ENCODE measurements at places on chromosomes 16 and 17.

DNA sequence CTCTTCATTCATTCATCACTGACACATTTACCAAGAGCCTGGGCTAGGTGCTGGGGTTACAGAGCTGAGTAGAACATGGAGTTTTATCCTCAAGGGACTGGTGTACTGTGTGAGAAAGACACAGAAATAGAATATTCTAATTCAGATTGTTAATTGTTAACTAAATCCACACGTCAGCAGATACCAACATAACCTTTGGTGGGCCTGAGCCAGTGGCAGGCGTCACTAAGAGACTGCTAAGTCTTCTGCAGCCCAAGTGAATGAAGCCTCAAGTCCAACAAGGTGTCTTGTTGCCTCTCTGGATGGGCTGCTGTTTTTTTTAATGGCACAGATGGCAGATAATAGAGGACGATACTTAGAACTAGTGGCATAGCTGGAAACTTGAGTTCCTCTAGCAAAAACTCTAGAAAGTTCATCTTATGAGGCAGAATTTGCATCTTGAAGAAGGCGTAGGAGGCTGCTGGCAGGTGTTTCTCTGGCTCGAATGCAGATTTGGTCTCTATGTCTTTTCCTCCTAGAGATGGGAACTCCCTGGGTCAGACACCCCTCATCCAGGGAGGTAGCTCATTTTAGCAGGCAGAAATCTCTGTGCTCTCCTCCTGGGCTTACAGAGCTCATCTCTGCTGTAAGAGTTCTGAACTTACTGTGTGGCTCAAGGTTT is 179.5 kb downstream of the NTN1 start:
- DNase-seq = no peak

GRCh38 chr17:82917699-82918345 is 78.0 kb upstream of the ZNF750 start:
- DNase-seq = peak; percentile 86

DNA sequence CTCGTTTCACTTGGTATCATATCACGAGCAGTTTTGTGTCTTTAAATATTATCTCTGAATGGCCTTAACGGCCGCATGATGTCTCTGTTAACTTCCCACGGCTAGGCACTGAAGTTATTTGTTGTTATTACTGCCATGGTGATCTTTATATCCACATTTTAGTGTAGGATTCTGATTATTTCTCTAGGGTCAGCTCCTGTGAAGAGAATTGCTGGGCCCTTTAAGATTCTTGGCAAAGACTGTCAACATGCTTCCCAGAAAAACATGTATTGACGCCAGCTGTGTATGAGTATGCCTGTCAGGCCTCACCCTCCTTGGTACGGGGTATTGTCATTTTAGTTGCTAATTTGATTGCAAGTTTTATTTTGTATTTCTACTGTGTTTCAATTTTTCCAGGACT is 263.5 kb downstream of the SNX29 start:
- no peak for DNase-seq

DNA sequence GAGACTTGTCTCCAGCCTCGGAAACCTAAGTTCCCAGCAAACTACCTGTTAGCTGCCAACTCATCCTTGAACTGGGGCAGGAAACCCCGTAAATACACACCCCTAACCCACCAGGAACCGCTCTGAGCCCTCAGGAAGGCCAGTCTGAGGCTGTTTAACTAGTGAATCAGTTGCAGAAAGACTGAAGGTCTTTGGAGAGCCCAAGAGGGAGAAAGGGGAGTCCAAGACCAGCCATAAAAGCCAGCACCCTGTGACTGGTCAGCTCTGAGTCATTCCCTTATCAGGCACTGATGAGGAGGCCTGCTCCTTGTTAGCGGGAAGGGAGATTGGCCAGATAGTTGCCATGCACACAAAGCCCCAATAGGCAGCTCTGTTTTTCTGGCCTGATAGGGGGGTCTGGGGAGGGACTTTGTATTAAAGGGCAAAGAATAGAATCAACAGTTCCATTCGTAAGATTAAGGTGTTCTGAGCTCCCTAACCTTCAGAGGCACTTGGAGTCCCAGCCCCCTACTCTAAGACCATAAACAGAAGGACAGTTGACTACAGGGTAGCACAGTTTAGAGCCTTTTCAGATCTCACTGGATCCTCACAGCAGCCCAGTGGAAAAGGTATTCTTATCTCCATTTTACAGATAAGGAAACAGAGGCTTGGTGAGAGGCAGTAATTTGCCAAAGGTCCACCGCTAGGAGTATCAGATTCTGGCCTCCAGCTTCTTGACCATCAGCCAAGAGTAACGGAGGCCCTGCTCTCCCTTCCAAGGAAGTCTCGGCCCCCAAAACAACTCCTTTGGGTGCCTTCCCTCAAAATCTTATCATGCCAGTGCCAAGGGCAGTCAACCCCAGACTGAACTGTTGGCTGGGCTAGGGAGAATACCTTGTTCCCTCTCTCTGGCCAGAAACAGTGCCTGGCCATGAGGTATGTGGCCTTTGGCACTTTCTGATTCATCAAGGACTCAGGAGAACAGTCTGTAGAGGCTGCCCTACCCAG is 2.2 kb upstream of the KRT19 start:
- no peak for DNase-seq

DNA sequence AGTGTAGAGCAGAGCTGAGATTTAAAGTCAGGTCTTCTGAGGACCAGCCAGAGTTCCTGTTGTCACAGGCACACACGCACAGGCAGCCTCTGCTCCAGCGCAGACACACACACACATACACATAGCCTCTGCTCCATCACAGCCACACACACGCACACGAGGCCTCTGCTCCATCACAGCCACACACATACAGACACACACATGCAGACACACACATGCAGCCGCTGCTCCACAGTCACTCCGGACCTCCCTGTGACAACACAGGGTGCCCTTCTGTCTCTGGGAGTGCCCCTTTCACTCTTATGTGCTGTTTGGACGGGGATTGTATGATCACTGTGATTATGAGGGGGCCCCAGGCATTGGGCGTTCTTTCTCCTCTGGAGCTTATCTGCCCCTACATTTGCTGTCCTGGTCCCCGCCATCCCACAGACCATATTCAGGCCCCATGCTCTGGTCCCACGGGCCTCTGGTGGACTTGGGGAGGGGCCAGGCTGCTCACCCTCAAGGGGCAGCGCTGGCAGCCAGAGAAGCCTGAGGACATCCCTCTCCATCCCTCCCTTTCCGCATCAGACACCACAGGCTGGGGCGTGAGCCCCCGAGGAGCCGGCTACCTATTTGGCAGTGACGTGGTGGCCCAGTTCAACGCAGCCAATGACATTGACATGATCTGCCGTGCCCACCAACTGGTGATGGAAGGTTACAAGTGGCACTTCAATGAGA is 7.5 kb downstream of the TBX6 start:
- no peak for DNase-seq

DNA sequence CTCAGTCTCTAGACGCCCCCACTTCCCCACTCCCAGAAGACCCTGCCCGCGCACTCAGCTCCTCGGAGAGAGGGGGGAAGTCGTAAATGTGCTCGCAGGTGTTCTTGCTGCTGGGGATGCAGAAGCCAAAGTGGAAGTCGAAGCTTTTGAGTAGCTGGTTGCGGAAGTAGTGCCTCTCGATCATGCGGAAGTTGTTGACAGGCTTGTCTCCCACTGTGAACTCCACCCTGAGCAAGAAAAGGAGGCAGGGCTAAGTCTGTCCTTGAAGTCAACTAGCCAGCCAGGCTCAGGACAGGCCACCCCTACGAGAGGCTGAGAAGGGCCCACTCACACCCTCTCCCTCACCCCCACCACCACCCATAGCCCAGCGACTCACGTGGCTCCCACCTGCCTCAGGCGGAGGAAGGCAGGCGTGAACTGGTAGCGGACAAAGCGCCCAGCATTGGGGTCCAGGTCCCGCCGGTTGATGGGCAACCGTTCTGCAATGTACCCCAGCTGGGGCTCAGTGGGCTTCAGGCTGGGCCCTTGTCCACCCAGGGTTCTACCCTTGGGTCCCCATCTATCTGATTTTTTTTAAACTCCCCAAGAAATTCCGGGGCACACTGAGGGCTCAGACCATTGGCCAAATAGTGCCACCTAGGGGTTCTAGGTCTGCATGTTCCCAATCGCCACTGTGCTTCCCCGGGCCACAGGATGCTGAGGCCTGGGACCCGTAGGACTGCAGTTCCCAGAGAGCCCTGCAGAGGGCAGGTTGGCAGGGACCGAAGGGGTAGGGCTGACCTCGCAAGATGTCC is 4.6 kb downstream of the UNC119 start:
- DNase-seq = peak; percentile 91

DNA sequence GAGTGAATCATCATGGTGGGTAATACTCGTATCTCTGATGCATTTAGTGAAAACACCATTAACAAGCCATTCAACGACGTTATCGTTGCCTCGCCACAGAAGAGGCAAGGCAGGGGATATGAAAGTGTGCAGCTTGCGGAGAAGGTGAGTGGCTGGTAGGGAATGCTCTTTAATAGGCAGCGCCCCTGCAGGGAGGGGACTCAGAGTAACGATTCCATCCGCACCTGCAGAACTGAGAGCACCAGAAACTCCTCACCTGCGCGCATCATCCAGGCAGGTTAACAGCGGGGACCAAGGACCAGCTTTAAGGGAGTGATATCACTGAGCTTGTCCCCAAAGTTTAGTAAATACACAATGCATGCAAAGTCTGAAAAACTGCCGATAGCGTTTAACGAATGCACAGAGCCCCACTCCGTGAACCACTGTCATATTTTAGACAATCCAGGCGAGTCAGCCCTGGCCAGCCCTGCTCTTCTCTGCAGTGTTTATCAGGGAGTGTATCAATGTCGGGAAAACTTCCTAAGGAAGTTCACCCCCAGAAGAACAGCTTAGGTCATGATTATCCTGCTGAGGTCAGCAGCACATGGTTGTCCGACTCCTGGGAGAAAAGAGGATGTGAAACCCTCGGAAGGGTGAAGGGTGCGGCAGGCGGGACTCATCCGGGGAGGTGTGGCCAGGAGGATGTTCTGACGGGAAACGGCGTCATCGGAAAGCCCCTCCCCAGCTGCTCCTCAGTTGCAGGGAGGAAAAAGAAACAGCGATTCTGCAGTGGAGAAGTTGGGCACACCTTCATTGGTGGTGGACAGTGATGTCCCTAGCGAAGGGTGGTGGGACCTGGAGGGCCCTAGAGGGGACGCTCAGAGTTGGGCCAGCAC is 68.5 kb upstream of the DNAH17 start:
- DNase-seq = peak; percentile 47

DNA sequence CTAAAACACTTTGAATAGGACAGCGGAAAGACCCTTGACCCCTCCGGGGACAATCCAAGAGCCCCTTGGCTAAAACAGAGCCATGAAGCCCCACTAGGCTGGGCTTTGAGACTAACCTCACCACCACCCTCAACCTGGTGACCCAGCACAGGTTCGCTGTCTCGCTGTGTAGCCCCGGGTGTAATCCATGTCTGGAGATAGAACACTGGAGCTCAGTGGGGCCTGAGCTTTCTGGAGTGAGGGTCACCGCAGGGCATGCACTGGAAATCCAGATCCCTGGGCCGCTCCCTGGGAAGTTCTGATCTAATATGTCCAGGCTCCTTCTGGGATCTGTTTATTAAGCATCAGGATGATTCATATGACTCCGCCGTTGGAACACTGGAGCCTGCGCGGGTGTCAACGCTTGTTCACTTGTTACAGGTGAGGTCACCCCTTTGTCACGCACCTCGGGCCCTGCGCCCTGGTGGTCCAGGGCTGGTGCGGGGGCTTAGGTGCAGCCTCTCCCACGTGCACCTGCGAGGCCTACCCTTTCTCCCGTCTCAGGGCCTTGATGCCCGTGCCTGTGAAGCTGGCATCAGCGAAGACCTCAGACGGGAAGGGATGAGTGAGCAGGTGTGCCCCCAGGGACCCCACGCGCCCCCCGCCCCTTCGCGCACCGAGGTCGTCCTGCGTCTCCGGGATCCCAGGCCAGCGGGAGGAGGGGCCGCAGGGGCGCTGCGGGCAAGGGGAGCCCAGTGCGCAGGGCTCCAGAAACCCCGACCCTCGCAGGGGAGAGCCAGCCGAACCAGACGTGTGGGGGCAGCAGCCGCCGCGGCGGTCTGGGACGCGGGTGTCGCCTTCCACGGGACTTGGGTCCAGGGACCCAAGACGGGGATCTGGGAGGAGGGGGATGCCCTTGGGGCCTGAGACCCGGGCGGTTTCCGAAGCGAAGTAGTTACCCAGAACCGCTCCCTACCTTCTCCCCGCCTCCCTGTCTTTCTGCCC is 224.1 kb upstream of the FOXF1 start:
- DNase-seq = no peak

DNA sequence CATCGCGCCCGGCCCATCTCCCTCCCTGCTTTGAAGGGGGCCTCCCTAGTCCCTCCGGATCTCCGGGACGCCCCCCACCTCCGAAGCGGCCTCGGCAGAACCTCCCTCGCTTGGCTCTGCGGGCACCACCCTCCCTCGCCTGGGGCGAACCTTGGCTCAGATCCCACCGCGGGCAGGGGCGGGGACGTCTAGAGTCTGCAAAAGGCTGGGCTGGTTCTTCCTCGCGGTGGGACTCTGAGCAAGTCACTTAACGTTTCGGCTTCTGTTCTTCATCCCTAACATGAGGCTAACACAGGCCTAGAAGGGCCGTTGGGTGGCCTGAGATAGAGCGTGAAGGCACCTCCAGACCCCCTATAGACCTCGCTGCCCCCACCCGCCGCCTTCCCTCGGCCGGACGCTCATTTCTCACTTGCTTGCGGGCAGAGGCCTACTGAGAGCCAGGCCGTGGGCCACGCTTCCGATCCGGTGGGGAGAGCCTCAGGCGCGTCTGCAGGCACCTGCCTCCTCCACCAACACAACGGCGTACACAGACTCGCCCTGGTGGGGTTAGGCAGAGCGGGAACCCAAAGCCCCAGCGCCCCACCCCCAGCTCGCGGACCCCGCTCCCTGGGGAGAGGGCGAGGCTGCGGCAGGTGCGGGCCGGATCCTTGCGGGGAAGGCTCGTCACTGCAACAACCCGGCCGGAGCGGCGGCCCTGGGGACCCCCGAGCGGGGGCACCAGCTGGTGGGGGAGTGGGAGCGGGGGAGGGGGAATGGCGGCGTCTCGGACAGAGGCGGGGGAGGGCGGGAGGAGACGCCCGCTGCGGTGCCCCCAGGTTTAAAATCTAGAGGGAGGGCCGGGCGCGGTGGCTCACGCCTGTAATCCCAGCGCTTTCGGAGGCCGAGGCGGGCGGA is 5.4 kb downstream of the MYO1C start:
- peak; percentile 63 for DNase-seq

- no peak for DNase-seq
Observed at GRCh38 chr17:77493901-77494663, 353.3 kb downstream of the SEC14L1 start.

DNA sequence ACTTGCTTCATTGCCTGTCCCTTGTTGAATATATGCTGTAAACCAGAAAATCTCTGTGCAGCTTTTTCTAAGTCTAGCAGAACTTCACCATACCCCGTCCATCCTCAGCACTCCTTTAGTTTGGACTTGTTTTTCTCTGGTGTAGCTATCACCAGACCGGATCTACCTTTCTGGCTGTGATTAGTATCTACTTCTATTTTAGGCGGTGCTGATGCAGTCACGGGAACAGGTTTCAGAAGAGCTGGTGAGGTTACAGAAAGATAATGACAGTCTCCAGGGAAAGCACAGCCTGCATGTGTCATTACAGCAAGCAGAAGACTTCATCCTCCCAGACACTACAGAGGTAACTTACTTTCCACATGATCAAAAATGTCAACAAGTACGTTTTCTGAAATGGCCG is 46.4 kb downstream of the NUP88 start:
- no peak for DNase-seq

- no peak for DNase-seq
Observed at GRCh38 chr16:79597277-79598062, 3.1 kb downstream of the MAF start.

- no peak for DNase-seq
Observed at GRCh38 chr16:87631067-87631466, 28.8 kb downstream of the JPH3 start.

Measured in iPS-NIHi11 (cell line).